ENCODE measurements at places on chromosomes 13 and 19.

DNA sequence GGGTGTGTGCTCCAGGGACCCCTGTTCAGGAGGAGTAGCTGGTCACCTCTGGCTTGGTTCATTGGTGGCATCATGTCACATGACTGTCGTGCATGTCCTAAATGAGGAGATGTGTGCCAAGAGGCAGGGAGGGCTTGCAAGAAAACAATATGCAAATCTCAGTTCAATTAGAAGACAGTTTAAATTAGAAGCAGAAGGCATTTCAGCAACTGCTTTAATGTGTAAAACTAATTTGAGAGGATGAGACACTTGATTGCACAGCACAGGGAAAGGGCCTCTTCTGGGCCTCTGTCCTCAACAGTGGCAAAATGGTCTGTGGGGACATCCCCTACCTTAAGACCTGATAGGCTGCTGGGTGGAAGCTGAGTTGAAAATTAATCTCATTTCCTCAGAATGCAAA is 54.6 kb downstream of the SPATA13 start:
- DNase-seq: no peak

DNA sequence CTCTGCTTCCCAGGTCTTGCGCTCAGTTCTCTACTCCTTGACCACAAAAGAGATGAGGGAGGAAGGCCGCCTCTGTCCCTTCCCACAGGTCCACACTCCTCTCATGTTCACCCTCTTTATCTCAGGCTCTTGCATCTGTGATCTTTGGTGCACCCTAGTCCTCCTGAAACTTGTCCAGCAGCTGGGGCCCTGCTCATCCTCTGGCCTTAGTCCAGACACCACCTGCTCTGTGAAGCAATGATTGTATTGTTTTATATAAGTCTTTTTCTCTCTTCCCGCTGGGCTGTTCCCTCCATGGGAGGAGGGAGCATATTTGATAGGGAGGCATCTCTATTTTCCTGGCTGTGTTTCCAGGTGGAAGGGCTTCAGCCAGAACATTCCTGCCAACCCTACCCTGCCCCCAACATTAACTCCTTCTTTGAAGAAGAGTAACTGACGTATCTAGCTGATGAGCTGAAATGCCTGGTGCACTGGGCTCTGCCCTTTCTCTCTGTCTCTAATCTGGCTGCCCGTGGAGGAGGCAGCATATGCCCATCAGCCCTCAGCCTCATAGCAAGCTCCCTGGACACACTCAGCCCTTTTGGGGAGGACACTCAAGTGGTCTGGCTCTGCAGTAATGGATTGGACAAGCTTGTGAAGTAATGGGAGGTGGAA is 38.2 kb upstream of the SIAH3 start:
- DNase-seq: no peak

DNA sequence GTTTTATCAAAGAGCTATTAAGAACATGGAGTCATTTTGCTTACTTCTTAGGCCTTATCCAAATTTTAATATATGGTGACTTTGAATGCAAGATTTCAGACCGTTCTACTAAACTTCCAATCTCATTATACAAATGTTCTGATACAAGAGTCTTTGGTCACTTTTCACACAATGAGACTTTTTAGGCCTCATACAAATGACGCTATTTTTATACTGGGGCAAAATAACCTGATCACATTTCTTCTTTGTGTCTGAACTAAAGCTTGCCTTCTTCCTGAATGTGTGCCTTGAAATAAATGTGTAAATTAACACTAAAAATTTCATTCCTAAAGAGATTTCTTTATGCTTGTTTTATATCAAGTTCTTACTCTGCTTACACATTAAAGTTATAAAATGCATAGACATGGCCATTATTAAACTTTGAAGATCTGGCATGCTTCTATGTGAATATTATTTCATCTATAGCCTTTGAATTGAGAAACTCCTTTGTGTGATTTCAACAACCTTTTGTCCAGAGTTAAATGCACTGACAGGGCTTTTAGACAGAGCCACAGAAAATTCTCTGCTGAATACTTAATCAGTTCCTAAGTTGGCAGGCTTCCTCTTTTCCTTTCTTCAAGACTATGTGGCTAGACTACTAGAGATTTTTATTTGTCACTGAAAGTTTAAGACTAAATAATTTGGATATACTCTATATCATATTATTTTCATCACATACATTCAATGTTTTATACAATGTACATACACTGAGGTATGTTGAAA is 86.1 kb downstream of the EDNRB start:
- no peak for DNase-seq

DNA sequence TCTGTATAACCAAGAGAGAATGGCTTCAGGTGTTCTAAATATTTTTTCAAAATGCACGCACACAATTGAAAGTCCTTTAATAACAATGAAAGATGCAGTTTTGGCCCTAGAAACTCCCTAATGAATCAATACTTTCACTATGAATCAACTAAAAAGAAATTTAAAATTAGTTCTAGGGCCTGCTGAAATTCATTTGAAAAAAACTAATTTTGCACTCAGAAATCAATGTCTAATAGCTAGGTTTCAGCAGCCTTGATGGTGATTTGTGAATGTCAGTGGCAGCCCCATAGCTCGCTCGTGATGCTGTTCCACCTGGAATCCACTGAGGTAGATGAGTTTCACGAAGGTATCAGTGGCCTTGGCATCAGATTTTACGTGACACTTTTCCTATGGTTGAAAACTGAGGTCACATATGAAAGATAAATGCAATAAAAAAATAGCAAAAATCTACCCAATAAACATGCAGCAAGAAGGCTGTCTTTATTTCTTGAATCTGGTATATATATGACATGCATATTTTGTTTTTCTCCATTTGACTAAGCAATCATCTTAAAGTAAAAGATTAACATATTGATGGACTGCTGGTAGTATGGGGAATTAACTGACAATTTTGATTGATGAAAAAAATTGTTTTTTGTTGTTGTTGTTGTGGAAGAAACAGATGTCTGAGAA is 141.0 kb downstream of the AKAP11 start:
- DNase-seq: no peak

GRCh38 chr19:30943101-30943843 is 406.0 kb downstream of the TSHZ3 start:
- no peak for DNase-seq

- no peak for DNase-seq
These were observed 193.7 kb downstream of the RFC3 start for GRCh38 chr13:34011552-34012085.

GRCh38 chr19:51803519-51803918 is 8.6 kb downstream of the FPR3 start:
- DNase-seq: no peak

- no peak for DNase-seq
These were observed 245.7 kb downstream of the GPC6 start for GRCh38 chr13:93472296-93472695.

All from T-helper 1 cell (primary cell).